ENCODE measurements at places on chromosomes 16 and 17.

GRCh38 chr16:68732042-68732680, 4.9 kb upstream of the CDH1 start:
- no peak for DNase-seq

DNA sequence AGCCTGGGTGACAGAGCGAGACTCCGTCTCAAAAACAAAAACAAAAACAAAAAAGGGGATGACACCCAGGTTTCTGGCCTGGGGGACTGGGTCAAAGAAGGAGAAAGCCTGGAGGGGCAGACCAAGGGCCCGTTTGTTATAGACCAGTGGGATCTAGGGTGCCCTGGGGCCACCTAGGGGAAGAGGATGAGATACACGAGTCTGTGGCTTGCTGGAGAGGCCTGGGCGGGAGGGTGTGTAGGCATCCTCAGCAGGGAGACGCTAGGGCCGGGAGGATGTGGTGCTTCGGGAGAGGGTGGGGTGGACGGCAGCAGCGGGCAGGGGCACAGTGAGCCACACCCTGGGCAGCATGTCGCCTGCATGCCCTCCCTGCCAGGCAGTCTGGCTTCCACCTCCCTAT, 17.1 kb upstream of the CRK start:
- no peak for DNase-seq

- DNase-seq: peak; percentile 69
Measured at GRCh38 chr16:24635900-24636610, 93.4 kb upstream of the TNRC6A start.

- no peak for DNase-seq
Measured at GRCh38 chr17:7745748-7746470, 28.4 kb downstream of the DNAH2 start.

DNA sequence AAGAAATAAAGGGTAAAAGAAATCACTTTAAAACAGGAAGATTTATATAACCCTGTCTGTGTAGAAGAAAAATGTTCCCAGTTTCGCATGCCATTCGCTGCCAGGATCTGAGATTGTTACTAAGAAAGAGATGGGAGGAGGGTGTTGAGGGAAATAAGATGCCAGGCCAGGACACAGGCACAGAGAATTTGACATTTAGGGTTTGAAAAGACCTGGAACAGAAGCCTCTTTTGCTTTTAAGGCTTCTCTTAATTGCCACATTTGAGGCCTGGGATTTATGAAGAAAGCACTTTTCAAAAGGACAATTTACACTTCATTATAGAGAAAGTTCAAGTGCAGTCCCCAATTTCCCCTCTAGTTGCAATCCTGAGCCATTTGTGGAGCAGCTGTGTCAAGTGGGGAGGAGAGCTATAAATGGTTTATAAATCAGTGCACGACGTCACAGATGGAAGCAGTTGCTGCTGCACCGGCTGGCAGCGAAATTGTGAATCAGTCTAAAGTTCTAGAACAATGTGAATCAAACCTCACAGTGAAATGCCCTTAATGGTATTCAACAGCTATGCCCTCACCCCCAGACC, 26.5 kb upstream of the C16orf87 start:
- DNase-seq: no peak

- no peak for DNase-seq
Measured at GRCh38 chr16:62638964-62639870, 603.0 kb upstream of the CDH8 start.

DNA sequence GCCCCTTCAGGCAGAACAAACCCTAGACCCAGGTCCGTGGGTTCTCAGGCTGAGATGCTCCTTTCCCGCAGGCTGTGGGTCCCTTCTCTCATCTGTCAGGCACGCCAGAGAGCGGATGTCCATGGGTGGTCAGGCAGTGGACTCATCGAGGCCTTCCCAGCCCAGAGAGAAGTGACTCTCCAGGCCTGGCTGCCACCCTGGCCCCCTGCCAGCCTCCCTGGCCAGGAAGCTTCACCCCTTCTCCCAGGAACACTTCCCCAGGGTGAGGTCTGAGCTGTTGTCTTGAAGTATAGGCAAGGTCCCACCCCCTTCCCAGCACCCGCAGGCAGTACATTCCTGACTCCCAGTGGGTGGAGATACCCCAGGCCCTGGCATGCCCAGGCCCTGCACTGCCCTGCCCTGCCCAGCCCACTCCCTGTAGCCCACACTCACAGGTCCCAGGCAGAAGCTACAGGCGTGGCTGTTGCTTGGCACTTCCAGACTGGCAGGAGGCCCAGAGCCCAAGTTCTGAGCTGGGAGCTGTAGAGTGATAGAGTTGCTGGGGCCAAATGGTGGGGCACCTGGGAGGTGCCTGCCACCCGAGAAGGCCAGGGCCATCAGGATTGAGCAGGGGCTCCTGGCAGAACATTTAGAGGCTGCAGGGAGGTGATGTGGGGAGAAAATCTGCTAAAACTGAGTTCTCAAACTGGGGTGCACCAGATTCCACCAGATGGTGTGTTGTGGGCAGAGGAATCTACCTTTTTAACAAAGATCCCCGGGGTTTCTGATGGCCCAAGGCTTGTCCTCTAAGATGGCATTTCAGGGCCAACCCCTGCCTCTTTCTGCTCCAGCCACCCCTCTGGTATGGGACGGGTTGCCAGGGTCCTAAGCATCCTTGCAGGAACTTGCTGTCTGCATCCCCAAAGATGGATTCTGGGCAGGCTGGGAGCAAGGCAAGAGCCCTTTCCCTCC, 6.7 kb downstream of the ITGA3 start:
- no peak for DNase-seq

- no peak for DNase-seq
Measured at GRCh38 chr16:82091241-82091640, 56.2 kb downstream of the HSD17B2 start.

DNA sequence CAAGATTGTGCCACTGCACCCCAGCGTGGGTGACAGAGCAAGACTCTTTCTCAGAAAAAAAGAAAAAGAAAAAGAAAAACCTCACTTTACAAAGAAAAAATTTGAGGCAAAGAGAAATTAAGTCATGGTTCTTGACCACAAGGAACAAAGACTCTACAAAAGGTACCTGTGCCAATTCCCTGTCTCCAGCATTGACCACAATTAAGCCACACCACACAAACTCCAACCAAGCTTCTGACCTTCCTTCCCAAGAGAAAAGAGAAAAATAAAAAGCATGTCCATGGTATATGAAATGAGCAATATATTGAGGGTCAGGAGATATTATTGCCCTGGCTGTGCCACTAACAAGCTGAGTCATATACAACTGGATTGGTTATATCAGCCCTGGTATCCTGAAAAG, 146.3 kb upstream of the NOG start:
- no peak for DNase-seq
